ENCODE measurements at places on chromosomes 13 and 19.

- peak; percentile 33 for DNase-seq
Measured at GRCh38 chr13:93881411-93881810, 598.1 kb downstream of the DCT start.

DNA sequence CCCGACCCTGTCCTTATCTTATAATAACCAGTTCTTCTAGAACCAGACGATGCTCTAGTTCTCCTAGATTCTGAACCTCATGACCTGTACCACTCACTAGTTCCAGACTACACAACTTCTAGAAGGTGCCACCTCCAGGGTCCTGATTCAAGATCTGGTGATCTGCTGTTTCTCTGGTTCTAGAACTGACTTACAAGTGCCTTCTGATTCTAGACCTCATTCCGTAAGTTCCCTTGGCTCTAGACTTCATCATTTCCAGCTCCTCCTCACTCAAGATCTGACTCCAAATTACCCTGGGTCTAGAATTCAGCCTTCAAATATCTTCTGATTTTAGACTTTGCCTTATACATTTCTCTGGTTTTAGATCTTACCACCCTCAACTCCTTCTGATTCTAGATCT, 5.0 kb upstream of the PPP5C start:
- DNase-seq = no peak

GRCh38 chr13:80563439-80563838, 222.5 kb upstream of the SPRY2 start:
- peak; percentile 22 for DNase-seq

DNA sequence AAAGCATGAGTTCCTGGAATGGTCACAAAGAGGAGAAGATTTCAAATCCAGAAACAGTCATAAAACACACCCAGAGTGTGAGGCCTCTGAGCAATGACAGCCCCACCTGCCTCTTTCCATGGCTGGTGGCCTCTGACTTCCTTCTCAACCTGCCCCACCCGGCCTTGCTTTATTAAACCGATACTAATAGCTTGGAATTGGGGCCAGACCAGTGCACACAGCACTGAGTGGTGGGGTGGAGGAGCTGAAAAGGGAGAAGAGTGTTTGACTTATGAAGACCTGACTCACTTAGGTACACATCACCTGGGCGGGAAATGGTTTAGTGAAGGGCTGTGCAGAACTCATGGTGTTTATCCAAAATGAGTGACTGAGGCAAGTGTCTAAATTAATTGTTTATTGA, 20.7 kb upstream of the CEACAM6 start:
- DNase-seq = no peak

GRCh38 chr13:102869948-102870676, 24.3 kb downstream of the ERCC5 start:
- DNase-seq = no peak

DNA sequence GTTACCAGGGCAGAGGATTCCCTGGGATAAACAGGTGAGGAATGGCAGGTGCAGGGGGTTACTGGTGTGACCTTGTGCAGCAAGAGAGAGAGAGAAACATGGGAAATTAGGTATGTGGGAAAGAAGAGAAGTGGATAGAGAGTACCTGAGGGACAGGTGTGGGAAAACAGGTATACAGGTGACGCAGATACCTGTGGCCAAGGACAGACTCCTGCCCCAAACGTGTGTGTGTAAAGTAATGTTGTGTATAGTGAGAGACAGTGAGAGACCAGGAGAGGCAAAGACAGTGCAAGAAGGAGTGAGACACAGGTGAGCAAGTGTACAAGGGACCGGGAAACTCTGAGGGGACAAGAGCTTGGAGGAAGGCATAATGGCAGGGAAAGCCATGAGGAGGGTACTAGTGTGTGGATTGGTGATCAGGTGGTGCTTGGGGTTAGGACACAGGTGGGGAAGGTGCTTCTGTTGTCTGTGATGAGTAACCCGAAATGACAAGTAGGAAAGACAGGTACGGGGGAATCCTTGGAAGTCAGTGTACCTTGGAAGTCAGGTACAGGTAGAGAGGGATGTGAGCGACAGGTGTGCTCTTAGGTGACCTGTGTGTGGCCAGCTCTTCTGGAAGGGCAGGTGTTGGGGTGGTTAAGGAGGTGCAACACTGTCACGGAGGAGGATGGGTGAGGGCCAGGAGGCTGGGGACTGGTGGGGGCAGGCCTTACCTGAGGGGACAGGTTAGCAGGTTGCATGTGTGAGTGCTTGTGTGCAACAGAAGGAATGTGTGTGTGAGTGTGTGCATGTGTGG, 2.8 kb downstream of the ERFL start:
- DNase-seq = no peak

GRCh38 chr13:34864671-34865070, 77.4 kb upstream of the NBEA start:
- no peak for DNase-seq

GRCh38 chr13:73025217-73026012, 33.4 kb upstream of the KLF5 start:
- DNase-seq = peak; percentile 9

- DNase-seq = no peak
Measured at GRCh38 chr13:48477191-48477855, 55.6 kb downstream of the RCBTB2 start.

DNA sequence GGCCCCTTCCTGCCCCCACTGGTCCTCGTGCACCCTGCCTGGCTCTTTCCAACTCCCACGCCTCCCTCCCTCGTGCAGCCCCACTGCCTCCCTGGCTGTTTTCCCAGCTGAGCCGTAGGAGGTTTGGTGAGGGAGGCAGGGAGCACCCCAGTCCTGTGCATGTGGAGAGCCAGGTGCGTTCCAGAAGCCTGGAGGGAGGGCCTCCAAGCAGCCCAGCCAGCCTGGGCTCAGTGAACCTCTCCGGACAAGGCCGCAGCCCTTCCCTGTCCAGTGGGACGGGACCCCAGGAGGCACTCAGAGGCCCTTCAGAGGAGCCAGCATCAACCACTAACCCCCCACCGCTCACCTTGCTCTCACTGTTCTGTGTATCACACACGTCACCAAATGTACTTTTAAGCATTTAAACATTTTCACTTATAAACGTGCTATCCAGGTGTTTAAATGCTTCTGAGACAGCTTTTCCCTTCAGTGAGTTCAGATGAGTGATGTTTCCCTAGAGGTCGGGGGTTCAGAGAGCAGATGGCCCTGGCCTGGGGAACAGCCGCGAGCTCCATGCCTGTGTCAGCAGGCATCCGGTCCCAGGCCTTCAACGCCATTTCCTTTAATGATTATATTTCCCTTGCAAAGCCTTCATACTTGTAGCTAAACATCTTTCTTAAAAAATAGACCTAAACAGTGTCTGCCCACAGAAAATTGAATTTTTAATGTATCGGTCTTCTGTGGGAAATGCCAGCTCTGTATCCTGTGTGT, 122.6 kb downstream of the ATP11A start:
- no peak for DNase-seq

- peak; percentile 6 for DNase-seq
Measured at GRCh38 chr13:101178406-101178805, 237.9 kb downstream of the NALCN start.

DNA sequence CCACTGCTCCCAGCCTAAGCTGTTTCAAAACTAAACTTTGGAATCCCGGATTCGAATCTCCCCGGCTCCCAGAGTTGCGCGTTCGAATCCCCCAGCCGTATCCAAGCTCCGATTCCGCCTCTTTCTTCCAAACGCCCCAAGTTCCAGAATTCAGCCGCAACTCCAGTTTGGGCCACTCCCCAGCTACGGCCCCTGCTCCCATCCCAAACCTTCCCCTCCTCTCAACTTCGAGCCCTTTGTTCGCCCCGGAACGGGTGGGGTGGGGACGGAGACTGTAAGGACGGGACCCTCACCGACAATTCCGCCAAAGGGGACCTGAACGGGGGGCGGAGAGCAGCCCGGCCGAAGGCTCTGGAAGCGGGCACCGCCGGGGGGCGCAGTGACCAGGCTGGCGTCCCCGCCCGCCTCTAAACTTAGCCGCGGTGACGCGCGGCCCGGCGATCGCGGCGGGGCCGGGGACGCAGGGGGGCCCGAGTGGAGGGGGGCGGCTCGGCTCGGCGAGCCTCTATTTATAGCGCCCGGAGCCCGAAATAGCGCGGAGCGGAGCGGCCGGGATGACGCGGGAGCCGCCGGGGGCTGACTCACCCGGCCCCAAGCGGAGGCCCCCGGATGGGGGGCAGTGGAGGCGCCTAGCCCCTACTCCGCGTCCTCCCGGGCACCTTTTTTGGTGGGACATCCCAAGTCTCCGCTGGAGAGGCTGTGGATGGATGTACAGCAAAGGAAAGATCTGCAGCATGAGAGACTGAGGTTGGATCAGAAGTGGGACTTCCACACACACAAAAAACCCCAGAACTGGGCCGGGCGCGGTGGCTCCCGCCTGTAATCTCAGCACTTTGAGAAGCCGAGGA, 4.9 kb upstream of the ERCC1 start:
- peak; percentile 83 for DNase-seq

DNA sequence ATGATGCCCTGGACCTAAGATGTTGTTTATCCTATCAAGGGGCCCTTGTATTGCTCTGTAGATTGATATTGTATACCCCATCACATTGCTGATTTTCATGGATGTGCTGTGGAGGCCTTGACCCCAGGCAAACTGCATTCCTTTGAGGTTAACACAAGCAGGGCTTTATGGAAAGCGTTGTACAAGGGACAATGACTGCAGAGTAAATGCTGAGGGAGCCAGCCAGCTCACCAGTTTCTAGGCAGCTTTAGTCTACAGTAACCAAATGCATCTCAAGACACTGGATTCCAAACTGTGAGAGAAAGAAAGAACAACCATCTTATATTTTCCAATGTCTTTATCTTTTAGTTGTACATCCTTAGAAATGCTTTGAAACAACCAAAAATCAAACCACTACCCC, 34.1 kb upstream of the EDNRB start:
- DNase-seq = no peak

- no peak for DNase-seq
Measured at GRCh38 chr13:50014386-50014785, 858 bp upstream of the KCNRG start.

DNA sequence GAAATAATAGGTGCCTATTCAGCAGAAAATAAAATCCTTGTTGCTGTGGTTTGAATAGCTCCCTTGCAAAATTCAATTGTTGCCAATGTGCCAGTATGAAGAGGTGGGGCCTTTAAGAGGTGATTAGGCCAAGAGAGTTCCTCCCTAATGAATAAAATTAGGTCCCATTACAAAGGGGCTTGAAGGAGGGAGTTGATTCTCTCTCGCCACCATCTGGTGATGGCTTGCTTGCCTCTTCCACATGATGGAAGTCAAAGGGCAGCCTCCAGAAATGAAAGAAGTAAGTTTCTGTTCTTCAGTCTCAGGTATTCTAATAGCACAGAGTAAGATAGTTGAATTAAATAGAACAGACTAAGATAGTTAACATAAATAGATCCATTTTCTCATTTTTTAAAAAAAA, 3.0 kb upstream of the EEF1AKMT1 start:
- DNase-seq = no peak

- peak; percentile 54 for DNase-seq
Measured at GRCh38 chr13:46211483-46212351, at the start of gene LRRC63. TSS of gene LRRC63 (plus strand) at chr13:46211928. CDS start at chr13:46213035, 1,107 bp downstream.

Measured in fibroblast of skin of back (primary cell).